ENCODE measurements at places on chromosomes 1 and 21. TPM values are rescaled to one million over a fixed set of nuclear protein-coding genes. Genes with fewer than 3 reads are reported as not detected.

The SELL gene
- 3,838 TPM for polyA plus RNA-seq

The HES3 gene
- polyA plus RNA-seq: not detected

The SLC44A5 gene
- not detected for polyA plus RNA-seq

The AKR7A3 gene
- polyA plus RNA-seq: not detected

The FABP3 gene
- polyA plus RNA-seq: not detected

The DISP1 gene
- 5.5 TPM for polyA plus RNA-seq

The PADI2 gene
- polyA plus RNA-seq: not detected

The KLHDC7A gene
- polyA plus RNA-seq: not detected

The LRRC38 gene
- polyA plus RNA-seq: not detected

The PRELP gene
- polyA plus RNA-seq: not detected

The SPRR1A gene
- not detected for polyA plus RNA-seq

The ZNF683 gene
- polyA plus RNA-seq: not detected

The ELF3 gene
- not detected for polyA plus RNA-seq

The NTMT2 gene
- polyA plus RNA-seq: not detected

The TARBP1 gene
- 8.0 TPM for polyA plus RNA-seq

The CCDC27 gene
- polyA plus RNA-seq: not detected

The PTAFR gene
- polyA plus RNA-seq: 2.2 TPM

The SH2D5 gene
- not detected for polyA plus RNA-seq

The ERO1B gene
- 5.6 TPM for polyA plus RNA-seq

The LMO4 gene
- polyA plus RNA-seq: 12.5 TPM

The IPO13 gene
- polyA plus RNA-seq: 10.1 TPM

The C1orf87 gene
- polyA plus RNA-seq: not detected

The HES2 gene
- polyA plus RNA-seq: not detected

The CYP4X1 gene
- polyA plus RNA-seq: not detected

The TMEM234 gene
- not detected for polyA plus RNA-seq

The CCDC24 gene
- 1.5 TPM for polyA plus RNA-seq

The CHI3L1 gene
- polyA plus RNA-seq: not detected

The LCE3E gene
- not detected for polyA plus RNA-seq

The CRYAA gene
- not detected for polyA plus RNA-seq

The KDF1 gene
- 2.2 TPM for polyA plus RNA-seq

The FAM110D gene
- polyA plus RNA-seq: not detected

The CIART gene
- polyA plus RNA-seq: not detected

The TSACC gene
- not detected for polyA plus RNA-seq
